Karpas-422 (cell line): ENCODE measurements at places on chromosomes 11 and 22.

- no peaks in the 10 kb centered on the region for H3K36me3 ChIP-seq
- H3K4me1 ChIP-seq, result no peaks in the 10 kb centered on the region
- no peak overlapping the region for H3K4me3 ChIP-seq
- DNase-seq, result no peak
- H3K27ac ChIP-seq, result no peak overlapping the region
Observed at GRCh38 chr11:13288375-13289029, 10.9 kb downstream of the BMAL1 start.

- peak overlapping the region; percentile 20; the same call in 1 of the 2 replicates for H3K27ac ChIP-seq
- H3K27me3 ChIP-seq, result no peaks in the 10 kb centered on the region
- H3K4me3 ChIP-seq, result no peak overlapping the region
- H3K36me3 ChIP-seq, result 0 out of 2 replicates have a peak, but pooled peaks cover 7% of the 10 kb centered on the region
- peaks cover 27% of the 10 kb centered on the region for H3K4me1 ChIP-seq
- no peak for DNase-seq
Observed at GRCh38 chr11:26072614-26073153, 259.2 kb upstream of the ANO3 start.

GRCh38 chr22:45626198-45626651 lies 45.4 kb upstream of the ATXN10 start:
- no peaks in the 10 kb centered on the region for H3K4me1 ChIP-seq
- DNase-seq, result no peak
- H3K36me3 ChIP-seq, result no peaks in the 10 kb centered on the region
- H3K4me3 ChIP-seq, result no peak overlapping the region
- no peak overlapping the region for H3K27ac ChIP-seq
- no peaks in the 10 kb centered on the region for H3K27me3 ChIP-seq

DNA sequence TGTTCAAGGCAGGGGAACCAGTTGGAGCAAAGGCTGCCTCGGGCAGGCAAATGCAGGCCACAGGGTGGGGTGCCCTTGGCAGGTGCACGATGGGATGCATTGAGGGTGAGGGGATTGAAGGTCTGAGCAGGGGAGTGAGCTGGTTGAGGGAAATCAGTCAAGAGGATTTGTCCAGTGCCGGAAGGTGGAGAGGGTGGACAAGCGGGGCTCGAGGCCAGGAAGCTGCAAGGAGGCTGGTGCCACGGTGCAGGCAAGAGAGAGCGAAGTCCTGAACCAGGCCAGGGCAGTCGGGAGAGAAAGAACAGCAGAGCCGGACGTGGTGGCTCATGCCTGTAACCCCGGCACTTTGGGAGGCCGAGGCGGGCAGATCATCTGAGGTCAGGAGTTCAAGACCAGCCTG lies 10.4 kb upstream of the MS4A10 start:
- H3K4me1 ChIP-seq, result peaks cover 10% of the 10 kb centered on the region
- 0 out of 2 replicates have a peak, but pooled peaks cover 5% of the 10 kb centered on the region for H3K27me3 ChIP-seq
- H3K27ac ChIP-seq, result no peak overlapping the region
- no peak for DNase-seq

DNA sequence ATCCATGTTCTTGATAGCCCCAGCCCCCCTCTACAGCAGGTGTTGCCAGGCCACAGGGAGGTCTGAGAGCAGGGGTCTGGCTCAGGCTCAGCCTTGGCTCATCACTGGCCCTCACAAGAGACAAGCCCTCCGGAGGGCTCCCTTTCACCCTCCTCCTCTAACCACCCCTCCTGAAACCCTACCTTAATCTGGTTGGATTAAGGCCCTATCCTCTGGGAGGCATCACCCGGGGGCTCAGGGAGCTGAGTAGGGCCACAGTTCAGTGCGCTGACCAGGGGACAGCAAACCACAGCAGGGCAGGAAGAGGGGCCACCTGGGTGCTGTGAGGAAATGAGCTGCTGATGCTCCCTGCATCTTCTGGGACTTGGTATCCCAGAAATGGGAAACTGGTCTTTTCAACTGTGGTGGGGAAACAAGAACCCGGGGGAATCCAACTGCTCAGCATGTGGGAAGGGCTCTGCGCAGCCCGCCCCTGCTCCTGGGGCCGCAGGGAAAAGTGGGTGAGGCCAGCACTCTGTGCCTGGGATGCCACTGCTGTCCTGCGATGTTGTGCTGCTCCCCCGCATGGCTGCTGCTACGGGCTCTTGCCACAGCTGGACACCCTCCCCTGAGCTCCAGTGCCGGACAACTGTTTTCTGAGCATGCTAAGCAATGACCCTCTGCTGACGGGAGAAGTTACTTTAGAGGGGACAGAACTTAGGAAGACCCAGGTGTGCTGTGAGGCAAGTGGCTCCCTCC lies 17.5 kb downstream of the ADORA2A start:
- DNase-seq, result peak; percentile 38
- H3K27ac ChIP-seq, result 0 out of 2 replicates have a peak overlapping the region, but pooled peaks have one; percentile 8
- H3K4me3 ChIP-seq, result no peak overlapping the region

GRCh38 chr11:44622721-44623258 lies 57.3 kb downstream of the CD82 start:
- H3K4me3 ChIP-seq, result no peak overlapping the region
- no peaks in the 10 kb centered on the region; the same call in 1 of the 2 replicates for H3K36me3 ChIP-seq
- H3K27me3 ChIP-seq, result no peaks in the 10 kb centered on the region
- no peak for DNase-seq

GRCh38 chr11:116348226-116348625 lies 424.6 kb downstream of the BUD13 start:
- peaks cover 8% of the 10 kb centered on the region for H3K4me1 ChIP-seq
- no peaks in the 10 kb centered on the region for H3K27me3 ChIP-seq
- no peak overlapping the region for H3K27ac ChIP-seq
- DNase-seq, result peak; percentile 52
- no peaks in the 10 kb centered on the region for H3K36me3 ChIP-seq

DNA sequence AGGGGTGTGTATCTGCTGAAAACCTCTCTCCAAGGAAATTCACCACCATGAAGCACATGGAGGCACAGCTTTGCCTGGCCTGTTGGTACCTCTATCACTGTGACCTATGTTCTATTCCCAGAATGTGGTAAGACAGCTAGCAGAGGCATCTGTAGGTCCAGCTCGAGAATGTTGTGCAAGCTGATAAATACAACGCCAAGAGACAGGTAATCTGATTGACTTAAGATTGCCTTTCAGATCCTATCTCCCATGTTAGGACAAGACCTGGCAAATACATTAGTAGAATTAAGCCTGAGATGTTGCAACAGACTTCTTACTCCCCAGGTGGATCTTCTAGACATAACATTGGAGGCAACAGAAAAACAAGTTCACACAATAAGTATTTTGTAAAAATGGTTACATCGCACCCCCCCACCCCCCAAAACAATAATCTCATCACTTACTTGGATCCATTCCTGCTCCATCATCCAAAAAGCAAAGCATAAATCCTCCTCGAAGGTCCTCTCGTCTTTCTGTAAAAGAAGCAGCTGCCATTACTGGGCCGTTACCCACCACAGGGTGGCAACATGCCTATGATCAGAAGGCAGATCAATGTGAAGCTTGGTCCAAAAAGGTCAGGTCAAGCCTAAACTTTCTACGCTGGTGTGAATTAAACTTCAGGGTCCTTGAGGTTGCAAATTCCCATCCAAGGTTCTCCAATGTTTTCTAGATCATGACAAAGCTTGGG lies 18.5 kb downstream of the MORC2 start:
- no peak overlapping the region for H3K4me3 ChIP-seq
- DNase-seq, result no peak
- H3K27ac ChIP-seq, result no peak overlapping the region
- peaks cover 57% of the 10 kb centered on the region; the same call in 1 of the 2 replicates for H3K36me3 ChIP-seq
- no peaks in the 10 kb centered on the region for H3K27me3 ChIP-seq

GRCh38 chr22:49962012-49962750 lies 1.6 kb downstream of the PIM3 start:
- H3K27ac ChIP-seq, result no peak overlapping the region
- peak overlapping the region; percentile 86 for H3K4me3 ChIP-seq

- no peak for DNase-seq
- H3K36me3 ChIP-seq, result no peaks in the 10 kb centered on the region
Observed at GRCh38 chr11:33552756-33553155, 147.9 kb downstream of the C11orf91 start.

DNA sequence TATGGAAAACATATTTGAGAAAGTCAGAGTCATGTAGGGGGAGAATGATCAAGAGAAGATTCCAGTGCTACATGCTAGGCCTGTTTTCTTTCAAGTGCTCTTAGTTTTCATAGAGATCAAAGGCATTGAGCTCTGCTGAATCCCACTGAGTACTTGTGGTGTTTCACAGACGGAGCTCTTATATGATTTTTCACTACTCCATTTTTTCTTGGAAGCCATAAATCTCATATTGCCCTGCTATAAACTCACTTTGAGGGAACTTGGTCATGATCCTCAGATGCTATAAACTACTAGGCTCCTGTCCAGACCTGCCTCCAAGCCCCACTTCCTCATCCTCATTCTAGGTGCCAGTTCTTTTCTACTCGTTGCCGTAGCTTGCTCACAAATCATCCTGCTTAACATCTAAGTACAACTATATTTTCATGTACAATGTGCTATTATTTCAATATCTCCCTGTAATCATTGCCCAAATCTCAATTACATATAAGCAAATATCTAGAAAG lies 180.8 kb upstream of the CCDC179 start:
- no peak overlapping the region for H3K27ac ChIP-seq
- no peaks in the 10 kb centered on the region for H3K36me3 ChIP-seq
- no peak for DNase-seq
- no peaks in the 10 kb centered on the region for H3K4me1 ChIP-seq
- no peaks in the 10 kb centered on the region for H3K27me3 ChIP-seq
- no peak overlapping the region for H3K4me3 ChIP-seq

- DNase-seq, result no peak
- no peaks in the 10 kb centered on the region for H3K36me3 ChIP-seq
- H3K4me3 ChIP-seq, result no peak overlapping the region
Observed at GRCh38 chr11:77085652-77086051, 17.0 kb upstream of the OMP start.

DNA sequence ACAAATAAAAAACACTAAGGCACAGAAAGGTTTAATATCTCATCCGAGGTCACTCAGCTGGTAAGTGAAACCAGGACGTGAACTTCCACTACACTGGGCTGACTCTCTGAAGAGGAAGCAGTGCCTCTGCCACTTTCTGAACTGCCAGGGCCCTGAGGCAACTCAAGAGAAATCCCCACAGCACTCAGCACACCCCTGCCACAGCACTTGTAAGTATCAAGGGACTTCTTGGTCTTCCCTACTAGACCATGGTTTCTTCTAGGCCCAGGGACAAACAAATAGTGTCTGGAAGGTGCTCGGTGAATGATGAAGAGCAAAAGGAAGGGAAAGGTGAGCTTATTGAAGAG lies 49.7 kb downstream of the RPL27A start:
- no peaks in the 10 kb centered on the region for H3K27me3 ChIP-seq
- H3K36me3 ChIP-seq, result no peaks in the 10 kb centered on the region
- peaks cover 23% of the 10 kb centered on the region for H3K4me1 ChIP-seq

DNA sequence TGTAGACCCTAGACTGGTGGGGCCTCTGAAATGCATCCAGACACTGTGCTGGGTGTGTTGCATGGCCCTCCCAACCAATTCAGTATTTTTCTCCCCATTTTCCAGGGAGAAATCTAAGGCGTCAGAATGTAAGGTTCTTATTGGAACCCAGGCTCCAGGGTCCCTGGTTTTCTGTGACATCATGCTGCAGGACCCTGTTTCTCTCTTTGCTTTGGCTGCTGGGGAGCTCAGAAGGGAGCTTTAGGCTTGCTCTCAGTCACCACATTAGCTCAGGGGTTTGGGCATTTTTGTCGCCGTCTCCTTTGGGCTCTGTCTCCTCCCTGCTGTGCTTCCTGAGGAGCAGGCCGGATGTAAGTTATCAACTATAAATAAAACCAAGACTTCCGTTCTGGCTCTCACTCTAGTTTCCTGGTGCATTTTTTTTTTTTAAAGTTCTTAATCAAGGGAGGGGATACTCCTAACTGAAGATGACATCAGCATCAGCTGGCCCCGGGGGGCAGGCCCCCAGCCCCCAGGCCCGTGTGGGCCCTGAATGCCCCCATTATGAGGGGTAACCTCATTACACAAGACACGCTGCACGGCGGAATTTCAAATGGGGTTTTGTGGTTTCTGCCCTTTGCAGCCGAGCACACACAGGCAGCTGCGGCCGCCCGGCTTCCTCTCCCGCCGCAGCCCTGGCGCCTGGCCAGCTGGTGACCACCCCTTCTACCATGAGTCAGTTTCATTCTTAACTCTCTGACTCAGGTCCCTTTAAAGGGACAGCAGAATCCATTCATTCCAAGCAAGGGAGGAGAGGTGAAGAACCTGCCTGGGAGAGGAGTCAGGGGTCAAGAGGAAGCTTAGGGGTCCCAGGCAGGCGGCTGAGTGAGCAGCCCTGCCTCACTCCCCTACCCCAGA lies 3.2 kb downstream of the MYEOV start:
- H3K27ac ChIP-seq, result peak overlapping the region; percentile 51; the same call in 1 of the 2 replicates
- H3K27me3 ChIP-seq, result no peaks in the 10 kb centered on the region
- H3K4me1 ChIP-seq, result peaks cover 33% of the 10 kb centered on the region

DNA sequence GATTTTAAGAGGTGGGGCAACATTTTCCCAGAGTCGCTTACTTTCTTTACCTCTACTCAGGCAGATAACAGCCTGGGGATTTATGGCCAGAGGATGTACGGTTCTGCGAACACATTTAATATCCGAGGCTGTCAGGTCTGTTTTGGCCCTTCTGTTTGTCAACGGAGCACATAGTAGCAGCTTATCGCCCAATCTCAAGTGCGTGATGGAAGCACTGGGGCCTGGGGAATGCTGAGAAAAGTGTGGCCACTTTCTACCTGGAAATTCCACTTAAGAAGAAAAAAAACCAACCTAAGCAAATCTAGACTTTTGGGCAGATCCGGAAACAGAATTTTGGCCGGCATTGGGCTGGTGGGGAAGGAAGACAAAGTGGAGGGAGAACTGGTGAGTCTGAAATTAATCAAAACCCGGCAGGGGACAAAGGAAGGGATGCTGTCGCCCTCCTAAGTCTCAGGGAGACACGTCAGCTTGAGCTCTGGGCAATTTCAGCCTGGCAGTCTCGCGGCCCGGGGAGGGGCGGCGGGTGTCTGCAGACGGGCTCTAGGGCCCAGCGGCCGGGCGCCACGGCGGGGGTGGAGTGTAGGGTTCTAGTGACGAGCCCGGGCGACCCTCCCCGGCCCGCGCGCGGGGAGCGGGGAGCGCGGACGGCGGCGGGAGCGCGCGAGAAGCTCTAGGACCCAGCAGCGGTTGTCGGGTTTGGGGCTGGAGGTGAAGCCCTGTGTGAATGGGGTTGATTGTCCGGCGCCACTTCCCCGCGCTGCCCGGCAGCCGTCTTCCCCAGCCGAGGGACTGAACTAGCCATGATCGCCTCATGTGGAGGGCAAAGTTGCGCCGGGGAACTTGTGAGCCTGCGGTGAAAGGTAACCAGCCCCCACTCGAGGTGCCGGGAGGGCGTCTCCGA lies at the start of gene AMOTL1:
Gene AMOTL1, plus strand, starts transcription at position 656 of the 901 bp plus-strand sequence. Its CDS starts 156 bp downstream, at position 812.
- H3K27ac ChIP-seq, result no peak within 1 kb of the TSS
- DNase-seq, result no peak
- H3K4me1 ChIP-seq, result no peaks in the 10 kb centered on the region
- H3K36me3 ChIP-seq, result no peaks in the 10 kb centered on the region

GRCh38 chr22:33707581-33707980 lies 212.7 kb downstream of the LARGE1 start:
- no peaks in the 10 kb centered on the region for H3K4me1 ChIP-seq
- no peaks in the 10 kb centered on the region for H3K27me3 ChIP-seq
- DNase-seq, result no peak
- no peaks in the 10 kb centered on the region for H3K36me3 ChIP-seq
